Activated T-helper 1 cell treated with Interleukin-2 at 50 U/mL for 16 hours (primary cell): ENCODE measurements at places on chromosomes 3 and 15.

DNA sequence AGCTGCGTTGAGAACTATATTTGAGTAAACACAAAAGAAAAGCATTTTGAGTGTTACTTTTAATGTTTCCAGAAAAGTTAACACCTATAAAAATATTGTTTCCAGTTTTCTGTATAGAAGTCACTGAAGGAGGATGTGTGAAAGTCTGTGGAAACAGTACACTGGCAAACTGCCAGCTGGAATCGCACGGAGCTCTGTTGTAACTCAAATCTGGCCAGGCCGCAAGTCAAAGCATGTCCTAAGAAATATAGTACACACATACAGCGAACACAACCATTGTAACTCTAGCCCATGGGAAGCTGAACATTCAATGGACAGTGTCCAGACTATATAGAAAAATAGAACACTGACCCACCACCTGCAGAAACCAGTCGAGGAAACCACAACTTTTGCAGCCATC, 657.2 kb downstream of the FHIT start:
- no peak for DNase-seq

GRCh38 chr3:126439968-126440708, 35.6 kb downstream of the ZXDC start:
- no peak for DNase-seq

DNA sequence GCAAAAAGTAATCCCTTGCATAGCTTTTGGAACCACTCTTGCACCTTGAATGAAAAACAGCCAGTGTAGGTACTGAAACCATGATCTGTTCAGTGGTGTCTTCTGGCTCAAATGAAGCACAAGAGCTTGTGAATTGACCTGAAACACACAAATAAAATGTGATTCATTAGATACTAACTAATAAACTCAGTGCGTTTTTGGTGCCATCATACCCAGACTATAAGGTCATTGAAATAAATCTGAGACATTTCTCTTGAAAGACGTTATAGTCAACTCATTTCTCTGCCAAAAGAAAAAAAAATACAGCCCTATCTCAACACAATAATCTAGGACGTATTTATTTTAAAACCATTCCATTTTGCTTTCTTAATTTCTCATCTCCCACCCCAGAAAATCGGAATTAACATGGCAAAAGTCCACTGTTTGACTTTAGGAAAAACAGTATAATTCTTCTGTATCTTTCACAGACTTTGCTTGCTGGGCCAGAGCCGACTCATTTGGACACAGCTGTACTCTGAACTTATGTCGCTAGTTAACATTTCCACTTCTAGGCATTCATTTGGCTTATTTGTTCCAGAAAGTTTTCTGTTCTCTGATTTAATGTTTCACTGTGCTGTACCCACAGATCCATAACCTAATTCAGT, 284.9 kb upstream of the TBL1XR1 start:
- DNase-seq = no peak

GRCh38 chr3:150623945-150624344, 20.8 kb downstream of the SELENOT start:
- no peak for DNase-seq

- DNase-seq = no peak
These were observed 453.0 kb upstream of the CFAP20DC start for GRCh38 chr3:59502806-59503205.

- no peak for DNase-seq
These were observed 53.0 kb downstream of the CHSY1 start for GRCh38 chr15:101198800-101199199.

DNA sequence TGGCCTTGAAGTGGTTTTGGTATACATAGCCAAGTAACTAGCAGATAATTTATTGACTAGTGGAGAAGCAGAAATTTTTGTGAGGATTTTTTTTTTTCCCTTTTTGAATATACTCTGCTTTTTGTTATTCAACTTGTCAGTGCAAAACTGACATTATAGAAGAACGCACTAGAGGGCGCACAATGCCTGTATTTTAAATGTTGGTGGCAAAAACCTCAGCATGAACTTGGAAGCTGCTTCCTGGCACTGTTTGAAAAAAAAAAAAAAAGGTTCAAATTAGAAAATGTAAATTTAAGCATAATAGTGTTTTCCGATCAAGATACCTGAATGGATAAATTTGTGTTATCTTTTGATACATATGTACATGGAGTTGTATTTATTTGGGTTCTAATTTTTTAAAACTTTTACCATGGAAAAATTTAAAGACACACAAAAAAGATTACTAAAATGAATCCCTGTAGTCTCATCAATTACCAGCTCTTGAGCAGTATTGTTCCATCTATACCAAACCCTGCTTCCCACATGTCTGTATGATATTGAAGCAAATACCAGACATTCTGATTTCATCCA, 56.0 kb downstream of the SLC25A26 start:
- DNase-seq = peak; percentile 39

DNA sequence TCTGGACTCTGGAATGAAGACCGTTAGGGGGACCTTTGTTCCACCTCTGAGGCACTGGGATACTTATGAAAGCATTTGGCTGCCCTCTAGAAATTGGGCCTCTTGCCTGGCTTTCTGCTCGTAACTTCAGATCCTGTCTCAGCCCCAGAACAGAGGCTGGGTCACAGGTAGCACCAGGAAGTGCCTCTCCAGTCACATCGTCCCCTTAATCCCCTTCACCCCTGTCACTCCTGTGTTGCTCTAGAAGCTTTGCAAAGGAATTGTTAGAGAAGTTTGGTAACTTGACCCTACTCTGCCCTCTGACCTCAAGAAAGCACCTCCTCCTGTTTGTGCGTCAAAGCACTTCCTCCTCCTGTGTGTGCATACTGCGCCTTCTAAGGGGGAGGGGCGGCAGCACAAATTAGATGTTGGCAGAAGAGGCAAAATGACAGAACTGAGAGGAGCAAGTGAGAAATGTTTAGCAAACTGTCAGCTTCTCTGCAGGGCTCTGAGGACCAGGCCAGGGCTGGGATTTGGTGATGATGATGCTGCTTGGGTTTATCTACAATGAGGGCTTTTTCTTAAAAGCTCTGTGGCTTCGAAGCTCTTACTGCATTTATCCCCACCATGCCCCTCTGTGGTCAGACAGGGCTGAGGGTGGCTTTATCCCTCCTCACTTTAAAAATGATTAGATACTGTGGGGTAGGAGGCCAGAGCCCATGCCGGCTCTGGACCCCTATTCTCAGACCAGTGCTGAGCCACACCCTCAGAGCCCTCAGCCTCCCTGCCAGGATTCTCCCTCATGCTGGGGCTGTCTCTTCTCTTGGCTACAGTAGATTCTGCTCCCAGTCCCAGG, 76.2 kb downstream of the LARS2 start:
- no peak for DNase-seq

DNA sequence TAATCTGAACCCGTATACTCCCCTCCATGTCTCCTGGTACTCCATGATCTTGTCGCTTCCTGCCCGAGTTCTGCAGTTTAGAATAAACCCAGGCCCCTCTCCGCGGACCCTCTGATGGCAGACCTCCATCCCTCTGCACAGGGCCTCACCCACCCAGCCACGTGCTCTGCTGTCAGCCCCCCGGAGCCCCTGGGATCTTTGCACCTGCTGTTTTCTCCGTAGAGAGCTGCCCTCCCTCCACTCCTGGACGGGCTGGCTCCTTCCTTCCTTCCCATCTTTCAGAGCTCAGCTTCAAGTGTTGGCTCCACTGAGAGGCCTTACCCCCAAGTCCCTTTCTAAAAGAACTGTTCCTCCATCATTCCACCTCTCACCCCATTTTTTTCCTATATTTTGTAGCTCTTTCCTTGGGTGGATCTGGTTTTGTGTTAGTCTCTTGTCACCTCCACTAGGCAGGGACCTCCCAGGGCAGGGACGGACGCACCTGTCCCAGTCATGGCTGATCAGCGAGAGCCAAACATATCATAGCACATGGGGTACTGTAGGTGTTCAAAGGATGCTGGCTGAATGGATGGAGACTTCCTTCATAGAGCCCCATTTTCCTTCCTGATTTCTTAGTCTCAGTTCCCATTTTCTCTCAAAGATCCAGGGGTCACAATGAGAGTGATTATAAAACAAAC, 106.6 kb downstream of the VGLL4 start:
- no peak for DNase-seq

- DNase-seq = no peak
These were observed 209.8 kb downstream of the PDCD6IP start for GRCh38 chr3:34008191-34008590.

GRCh38 chr3:154132777-154133375, 11.7 kb downstream of the ARHGEF26 start:
- no peak for DNase-seq

GRCh38 chr3:13057282-13058040, 15.8 kb downstream of the IQSEC1 start:
- DNase-seq = no peak

- DNase-seq = no peak
These were observed 12.8 kb downstream of the IQSEC1 start for GRCh38 chr3:13060341-13060910.

GRCh38 chr3:155889952-155890351, 19.5 kb downstream of the GMPS start:
- DNase-seq = no peak

DNA sequence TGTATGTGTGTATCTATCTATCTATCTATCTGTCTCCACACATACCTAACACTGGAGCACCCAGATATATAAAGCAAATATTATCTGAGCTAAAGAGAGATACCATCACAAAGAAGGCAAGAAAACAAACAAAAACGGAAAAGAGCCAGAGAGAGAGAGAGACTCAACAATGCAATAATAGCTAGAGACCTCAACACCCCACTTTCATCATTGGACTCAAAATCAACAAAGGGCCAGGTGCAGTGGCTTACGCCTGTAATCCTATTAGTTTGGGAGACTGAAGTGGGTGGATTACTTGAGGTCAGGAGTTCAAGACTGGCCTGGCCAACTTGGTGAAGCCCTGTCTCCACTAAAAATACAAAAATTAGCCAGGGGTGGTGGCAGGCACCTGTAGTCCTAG, 23.4 kb downstream of the NCBP2 start:
- DNase-seq = no peak

DNA sequence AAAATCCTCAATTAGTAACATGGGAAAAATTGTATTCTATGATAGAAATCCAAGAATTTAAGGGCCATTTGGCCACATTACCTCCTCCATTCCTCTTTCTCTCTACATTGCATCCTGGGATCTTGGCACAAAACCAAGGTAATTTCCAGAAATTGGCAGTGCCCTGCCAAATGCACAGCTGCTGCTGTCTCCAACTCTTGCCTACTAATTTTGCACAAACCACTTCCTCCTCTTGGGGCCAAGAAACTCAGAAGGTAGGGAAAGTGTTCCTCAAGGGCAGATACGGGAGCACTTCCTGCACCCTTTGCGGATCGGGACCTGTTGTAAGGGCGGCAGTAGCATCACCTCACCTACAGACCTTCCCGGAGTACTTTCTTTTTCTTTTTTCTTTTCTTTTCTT, 57.8 kb downstream of the MAP3K13 start:
- no peak for DNase-seq

DNA sequence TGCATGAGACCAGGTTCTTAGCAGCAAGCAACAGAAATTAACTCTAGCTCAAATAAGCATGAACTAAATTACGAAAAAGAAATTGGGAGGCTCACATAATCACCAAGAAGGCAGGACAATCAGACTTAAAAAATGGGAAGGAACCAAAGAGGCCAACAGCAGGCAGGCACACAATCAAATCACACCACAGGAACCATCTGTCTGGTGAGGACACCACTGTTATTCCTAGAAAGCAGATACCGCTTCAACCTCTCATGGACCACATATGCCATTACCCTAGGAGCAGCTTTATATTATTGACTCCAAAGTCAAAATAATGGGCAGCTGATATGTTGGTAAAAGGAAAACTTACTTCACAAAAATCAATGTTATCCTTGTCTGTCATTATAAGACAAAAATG, 51.6 kb downstream of the SUCLG2 start:
- DNase-seq = no peak

- no peak for DNase-seq
These were observed 140.8 kb downstream of the UNC13C start for GRCh38 chr15:54119051-54119450.

DNA sequence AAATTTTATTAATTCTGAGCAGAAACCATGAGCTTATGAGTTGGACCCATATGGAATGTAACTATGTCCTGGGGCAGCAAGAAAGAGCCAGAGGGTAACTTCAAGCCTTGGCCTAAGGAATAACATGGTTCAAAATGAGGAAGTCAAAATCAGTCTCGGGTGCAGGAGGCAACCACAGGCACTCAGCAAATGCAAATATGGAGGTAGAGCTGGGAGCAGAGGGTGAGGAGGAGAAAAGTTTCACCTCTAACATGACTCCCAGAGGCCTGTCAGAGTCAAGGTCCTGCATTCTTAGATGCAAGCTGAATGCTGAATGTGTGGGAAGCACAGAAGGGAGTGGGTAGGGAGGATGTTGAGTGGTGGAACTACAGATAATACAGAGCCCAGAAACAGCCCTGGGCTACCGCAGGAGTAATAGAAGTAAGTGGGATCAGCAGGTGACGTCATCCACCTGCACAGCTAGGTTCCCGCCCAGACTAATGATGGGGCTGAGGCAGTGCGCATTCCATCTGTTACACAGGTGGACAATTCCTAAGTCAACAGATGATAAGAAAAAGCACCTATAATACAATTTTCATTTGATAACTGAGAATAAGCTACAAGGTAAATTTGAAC, 279.8 kb upstream of the ARRDC4 start:
- no peak for DNase-seq

DNA sequence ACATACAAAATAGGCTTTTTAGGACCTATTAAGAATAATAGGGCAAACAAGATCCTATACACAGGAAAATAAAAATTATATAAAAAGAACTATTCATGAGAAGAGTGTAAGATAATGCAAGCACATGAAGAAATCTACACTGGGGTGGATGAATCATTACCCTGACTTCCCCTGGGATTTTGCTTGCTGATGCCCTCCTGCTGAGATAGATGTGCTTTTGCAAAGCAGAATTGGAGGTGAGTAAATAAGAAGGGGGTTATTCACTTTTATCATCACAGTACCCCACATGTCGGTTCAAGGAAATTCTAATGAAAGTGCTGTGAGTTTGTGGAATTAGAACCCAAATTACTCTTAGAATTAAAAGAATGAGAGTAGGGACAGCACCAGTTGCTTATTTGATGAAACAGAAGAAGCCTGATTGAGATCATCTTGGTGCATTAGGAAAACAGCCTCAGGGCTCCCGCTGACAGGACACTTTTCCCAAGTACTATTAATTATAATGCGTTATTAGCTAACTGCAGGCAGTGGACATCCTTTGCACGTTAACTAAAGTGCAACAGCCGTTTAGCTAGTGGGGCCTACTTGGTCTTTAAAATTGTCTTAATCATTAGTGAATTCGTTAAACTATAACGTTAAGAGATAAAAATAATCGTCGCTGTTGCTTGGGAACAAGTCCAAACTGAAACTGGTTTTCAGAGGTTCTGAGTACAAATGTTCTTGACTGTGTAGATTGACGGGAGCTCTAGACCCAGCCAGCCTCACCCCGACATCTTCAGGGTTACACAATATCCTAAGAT, 48.4 kb downstream of the SLC2A2 start:
- no peak for DNase-seq

DNA sequence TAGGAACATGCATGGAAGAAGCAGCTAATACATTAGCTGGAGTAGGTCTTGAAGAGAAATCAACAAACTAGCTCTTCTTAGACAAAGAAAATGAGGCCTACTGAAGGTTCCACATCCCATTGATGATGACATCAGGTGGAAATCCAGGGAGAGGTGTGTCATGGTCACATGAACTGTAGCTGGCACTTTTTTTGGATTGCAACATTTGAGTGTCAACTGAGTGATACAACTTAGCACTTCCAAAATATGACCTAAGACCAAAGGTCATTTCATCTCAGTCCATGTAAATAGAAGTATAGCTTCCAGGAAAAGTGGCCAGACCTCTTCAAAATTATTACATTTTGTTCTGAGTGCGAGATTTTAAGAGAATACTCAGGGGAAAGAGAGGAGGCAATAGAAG, 117.2 kb upstream of the MEIS2 start:
- no peak for DNase-seq
